ENCODE measurements at places on chromosomes 1 and 21.

DNA sequence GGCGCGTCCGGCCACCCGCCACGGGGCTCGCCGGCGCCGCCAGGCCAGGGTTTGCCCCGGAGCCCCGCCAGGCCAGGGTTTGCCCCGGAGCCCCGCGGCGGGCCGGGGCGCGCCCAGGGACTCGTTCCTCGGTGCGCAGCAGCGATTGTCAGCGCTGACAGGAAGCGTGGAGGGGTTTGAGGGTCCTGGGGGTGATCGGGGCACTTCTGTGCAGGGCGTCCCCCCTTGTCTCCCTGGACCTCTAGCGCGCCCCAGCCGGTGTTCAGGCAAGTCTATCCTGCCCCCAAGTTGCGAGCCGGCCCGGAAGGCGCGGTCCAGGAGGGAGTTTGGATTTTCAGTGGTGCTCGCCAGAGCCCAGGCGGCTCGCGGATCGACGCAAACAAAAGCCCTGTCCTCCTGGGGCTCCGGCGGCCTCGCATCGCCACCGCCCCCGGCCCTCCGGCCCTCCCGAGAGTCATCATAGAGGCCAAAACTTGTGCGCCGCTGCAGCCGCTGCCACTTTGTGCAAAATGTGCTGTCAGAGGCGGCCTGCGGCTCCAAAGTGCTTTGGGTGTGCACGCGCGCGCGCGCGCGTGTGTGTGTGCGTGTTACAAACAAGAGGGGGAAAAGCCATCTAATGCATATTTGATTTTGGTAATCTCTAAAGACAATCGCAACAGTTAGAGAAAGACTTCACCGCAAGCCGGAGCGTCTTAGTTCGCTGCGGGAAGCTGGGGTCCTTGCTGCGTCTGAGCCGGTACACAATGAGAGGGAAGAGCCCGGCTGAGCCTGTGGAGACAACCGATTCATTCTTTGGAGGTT is 1.0 kb downstream of the ROR1 start:
- no peak for DNase-seq

GRCh38 chr1:60130703-60131102 is 57.1 kb upstream of the C1orf87 start:
- peak; percentile 40 for DNase-seq

DNA sequence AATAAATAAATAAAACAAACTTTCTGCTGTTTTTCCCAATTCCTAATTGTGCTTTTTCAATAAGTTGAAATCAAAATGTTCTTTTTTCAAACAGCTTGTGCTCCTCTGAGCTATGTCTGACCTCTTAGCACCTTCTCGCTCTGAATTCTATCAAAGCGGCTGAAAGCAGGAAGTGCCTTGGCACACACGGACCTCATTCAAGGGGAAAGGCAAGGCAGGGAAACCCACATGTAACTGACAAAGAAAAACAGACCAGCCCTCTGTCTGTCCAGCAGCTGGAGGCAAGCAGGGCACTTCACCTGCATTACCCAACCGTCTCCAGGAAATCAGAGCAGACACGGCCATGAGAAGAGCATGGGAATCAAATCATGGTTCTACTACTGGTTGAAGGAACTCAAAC is 56.7 kb downstream of the PLPP3 start:
- DNase-seq, result no peak

GRCh38 chr1:16092097-16092922 is 18.9 kb upstream of the FAM131C start:
- no peak for DNase-seq

DNA sequence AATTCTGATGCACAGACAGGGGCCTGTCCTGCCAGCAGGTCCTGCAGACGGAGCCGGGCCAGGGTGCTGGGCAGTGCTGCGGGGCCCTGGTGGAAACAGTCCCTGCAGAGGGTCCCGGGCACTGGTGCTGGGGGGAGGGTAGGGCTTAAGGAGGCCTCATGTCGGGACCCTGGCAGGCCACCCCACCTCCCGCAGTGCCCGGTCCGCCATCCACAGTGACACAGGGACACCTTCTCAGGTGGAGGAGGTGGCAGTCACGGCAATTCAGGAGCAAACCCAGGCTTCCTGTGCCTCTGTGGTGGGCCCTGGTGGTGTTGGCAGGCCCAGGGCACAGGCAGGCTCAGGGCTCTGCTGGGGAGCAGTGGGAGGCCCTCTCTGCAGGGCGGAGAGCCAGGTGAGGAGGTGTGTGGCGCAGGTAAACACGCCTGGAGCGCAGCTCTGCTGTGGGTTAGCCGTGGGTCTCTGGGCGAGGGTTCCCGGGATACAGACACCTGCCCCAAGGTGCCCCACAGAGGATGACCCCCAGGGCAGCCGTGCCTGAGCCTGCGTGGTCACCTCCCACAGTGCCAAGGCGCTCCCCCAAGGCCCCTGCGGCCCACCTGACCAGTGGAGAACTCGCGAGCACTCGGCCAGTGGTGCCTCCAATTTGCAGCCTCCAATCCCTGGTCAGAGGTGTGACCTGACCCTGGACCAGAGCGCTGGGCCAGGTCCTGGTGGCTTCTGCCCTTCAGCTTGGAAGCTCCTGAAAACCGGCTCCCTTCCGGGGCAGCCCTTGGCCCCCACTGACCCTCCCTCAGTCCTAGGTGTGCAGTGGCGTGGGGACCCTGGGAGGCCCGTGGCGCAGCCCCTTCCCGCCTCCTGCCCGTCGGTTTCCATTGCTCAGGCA is 19.2 kb downstream of the COL18A1 start:
- DNase-seq, result no peak

- DNase-seq, result peak; percentile 29
Measured at GRCh38 chr1:147651466-147651865, 18.9 kb downstream of the ACP6 start.

- DNase-seq, result no peak
Measured at GRCh38 chr1:173474097-173474779, 2.9 kb upstream of the PRDX6 start.

- no peak for DNase-seq
Measured at GRCh38 chr1:22248746-22249145, 105.8 kb upstream of the WNT4 start.

- DNase-seq, result no peak
Measured at GRCh38 chr1:7931446-7931812, 9.2 kb downstream of the TNFRSF9 start.

DNA sequence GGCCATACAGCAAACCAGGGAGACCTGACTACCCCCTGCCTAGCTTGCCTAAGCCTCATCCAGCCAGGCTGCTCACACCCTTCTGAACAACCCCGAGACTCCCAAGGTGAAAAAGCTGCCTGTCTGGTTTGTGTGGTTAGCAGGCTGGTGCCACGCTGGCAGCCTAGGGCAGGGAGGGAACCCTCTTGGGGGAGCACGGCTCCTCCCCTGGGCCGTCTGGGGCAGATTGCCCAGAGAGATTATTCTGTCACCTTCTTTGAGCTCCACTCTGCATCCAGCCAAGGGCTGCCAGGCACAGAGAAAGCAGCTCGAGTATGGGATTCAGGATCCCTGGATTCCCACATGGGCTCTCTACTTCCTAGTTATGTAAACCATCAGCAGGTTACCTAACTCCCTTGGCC is 27.5 kb upstream of the TCEA3 start:
- no peak for DNase-seq

DNA sequence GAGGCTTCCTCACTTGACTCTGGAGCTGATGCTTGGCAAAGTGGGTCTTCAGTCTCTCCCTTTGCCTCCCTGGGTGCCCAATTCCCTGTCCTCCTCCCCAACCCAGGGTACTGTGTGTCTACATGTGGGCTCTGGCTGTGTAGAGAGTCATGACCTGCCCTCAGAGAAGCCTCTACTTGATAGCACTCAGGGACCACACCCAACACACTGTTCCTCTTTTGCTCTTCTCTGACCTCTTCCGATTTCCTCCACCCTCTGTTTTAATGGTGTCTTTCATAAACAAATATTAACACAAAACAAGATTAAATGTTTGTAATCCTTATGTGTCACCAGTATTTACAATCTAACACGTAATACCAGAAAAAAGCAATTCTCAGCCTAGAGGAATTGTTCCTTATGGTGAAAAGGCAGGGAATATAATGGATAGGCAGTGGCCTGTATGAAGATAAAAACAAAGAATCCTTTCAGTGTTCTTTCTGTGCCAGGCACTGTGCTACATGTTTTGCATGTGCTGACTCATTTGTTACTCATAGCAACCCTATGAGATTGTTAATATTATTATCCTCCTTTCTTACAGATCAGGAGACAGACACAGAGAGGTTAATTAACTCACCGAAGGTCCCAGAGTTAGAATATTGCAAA is 58.2 kb downstream of the HSD3B1 start:
- peak; percentile 74 for DNase-seq

- no peak for DNase-seq
Measured at GRCh38 chr1:29803486-29803885, 567.2 kb downstream of the PTPRU start.

- peak; percentile 13 for DNase-seq
Measured at GRCh38 chr1:226457307-226457712, 49.4 kb upstream of the PARP1 start.

- no peak for DNase-seq
Measured at GRCh38 chr1:97245026-97245425, 523.4 kb downstream of the PTBP2 start.

GRCh38 chr21:43789276-43790009 is at the start of gene RRP1:
RRP1 (plus strand) TSS chr21:43789577; CDS start chr21:43789630, 53 bp downstream.
- peak; percentile 85 for DNase-seq

DNA sequence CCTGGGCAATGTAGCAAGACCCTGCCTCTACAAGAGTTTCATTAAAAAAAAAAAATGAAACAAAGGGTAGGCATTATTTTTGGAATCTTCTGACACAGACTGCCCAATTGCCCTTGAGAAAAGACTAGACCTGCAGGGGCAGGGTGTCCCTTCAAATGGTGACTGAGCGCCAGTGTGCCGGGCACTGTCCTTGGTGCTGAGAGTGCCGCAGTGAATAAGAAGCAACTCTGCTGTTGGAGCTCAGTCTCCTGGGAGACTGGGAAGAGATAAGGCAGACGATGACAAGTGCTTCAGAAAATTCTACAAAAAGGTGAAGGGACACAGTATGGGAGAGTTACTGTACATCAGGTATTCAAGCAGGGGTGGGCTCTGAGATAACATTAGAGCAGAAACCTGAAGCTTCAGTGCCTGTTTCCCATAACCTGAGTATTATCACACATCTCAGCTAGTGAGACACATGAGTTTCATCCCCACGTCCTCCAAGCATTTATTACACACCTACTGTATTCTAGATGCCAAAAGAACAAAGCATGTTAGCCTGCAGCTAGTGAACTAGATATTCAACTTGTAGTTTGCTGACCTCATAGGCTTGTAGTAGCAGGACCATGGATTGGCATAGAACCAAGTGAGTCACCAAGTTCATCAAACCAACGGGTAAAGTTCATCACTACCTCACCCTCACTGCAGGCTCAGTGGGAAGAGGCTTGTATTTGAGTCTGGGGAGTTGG is 18.4 kb upstream of the RPL11 start:
- peak; percentile 3 for DNase-seq

DNA sequence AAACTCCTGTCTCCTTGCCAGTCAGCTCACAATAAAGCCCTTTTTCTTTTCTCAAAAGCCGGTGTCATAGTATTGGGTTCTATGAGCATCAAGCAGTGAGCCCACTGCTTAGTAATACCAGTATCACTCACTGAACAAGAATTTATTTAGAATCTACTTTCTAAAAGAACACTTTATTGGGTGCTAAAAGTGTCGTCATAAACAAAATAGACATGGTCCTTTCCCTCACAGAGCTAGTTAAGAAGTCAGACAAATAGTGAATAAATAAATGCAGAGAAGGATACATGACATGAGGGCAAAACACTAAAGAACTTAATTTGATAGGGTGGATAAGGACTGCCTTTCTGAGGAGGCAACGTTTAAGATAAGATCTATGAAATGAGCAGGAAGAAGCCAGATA is 32.2 kb downstream of the EVI5 start:
- DNase-seq, result no peak

- DNase-seq, result no peak
Measured at GRCh38 chr21:44509539-44509938, 30.5 kb downstream of the KRTAP10-1 start.

- no peak for DNase-seq
Measured at GRCh38 chr1:152251391-152251790, 27.4 kb upstream of the HRNR start.

DNA sequence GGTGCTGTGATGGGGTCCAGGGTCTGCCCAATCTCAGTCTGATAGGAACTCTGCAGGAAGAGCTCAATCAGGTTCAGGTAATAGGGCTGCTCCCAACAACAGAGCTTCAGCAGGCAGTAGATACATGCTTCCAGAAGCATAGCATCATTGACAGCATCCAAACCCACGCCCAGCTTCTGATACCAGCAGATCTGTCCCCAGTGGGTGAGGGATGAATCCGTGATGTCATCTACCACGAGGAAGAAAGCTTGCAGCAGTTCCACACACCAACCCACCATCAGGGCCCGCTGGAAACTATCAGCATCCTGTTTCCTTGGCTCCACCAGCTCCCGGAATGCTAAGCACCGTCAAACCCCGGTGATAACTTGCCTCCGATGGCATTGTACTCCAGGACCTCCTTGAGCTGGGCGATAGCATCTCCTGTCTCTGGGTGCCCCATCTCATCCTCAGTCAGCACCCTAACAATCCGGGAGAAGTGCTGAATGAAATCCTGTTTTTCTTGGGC is 14.7 kb downstream of the NEK2 start:
- no peak for DNase-seq

GRCh38 chr1:22893292-22893691 is 79.4 kb downstream of the LACTBL1 start:
- no peak for DNase-seq

DNA sequence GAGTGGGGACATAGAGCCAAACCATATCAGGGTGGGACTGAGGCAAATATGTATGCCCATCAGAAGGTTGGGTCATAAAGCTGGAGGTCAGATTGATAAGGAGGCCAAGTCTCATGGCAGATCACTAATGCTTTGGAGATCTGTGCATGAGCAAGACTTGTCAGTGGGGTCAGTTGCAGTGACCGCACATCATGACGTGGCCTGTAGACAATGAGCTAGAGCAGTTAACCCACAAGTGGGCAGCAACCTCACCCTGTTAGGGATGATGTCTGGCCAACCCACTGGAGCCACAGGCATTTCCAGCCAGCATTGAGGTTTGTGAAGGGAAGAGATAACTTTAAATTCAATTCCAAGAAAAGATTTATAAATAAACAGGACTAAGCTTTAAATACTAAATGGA is 66.7 kb downstream of the XCL1 start:
- no peak for DNase-seq

DNA sequence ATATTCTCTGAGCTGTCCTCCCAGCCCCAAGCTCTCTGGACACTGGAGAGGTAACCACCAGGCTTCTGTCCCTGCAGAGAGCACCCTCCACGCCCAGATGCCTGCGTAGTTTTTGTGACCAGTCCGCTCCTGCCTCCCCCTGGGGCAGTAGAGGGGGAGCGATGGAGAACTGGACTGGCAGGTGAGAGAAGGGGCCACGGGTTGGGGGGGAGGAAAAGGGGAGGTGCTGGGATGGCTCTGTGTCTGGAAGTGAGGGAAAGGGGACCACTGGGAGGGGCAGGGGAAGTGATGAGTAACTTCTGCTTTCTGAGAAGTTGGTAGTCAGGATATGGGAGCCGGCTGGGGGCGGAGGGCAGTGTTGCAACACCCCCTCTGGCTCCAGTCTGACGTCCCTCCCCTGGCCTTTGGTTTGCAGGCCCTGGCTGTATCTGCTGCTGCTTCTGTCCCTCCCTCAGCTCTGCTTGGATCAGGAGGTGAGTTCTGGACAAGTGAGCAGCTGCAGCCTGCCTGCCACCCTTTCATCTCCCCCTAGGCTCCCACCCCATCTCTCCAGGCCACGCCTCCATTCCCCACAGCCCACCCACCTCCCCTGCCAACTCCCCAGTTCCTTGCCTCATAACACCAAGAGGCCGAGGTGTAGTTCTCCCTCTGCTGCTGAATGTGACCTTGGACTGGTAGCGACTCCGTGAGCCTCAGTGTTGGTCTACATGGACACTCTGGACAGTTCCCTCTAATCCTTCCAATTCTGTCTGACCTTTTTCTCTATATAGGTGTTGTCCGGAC is 3.1 kb downstream of the ADAMTSL4 start:
- peak; percentile 94 for DNase-seq
